ENCODE measurements at places on chromosomes 11 and 22. TPM values are rescaled to one million over a fixed set of nuclear protein-coding genes. Genes with fewer than 3 reads are reported as not detected.
A peak's percentile ranks its signal among the peaks of the same experiment; 100 is the strongest.

- DNase-seq = no peak
Measured at GRCh38 chr22:32013200-32013599, 29.9 kb upstream of the SLC5A1 start.

Gene EIF3M
- total RNA-seq = 279 TPM

DNA sequence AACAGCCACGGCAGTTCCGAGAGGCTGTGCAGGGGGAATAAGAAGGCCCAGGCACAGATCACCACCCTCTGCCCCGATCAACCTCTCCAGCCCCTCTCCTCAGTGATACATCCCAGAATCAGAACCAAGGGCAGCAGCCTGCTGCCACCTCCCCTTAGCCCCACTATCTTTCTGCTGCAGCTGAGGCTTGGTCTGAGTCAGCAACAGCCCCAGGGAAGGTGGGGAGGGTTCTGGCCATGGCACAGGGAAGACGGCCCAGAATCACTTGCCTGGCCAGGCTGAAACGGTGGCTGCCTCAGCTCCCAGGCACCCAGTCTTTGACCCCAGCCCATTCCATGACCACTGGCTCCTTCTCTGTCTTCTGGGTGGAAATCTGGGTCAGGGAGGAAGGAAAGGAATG, 2.3 kb downstream of the CHID1 start:
- DNase-seq = no peak

- DNase-seq = no peak
Measured at GRCh38 chr11:90908074-90908473, 685.2 kb upstream of the CHORDC1 start.

Gene PDGFB
- total RNA-seq = 11.7 TPM

Gene FGF19
- not detected for total RNA-seq

Gene ZBTB16
- total RNA-seq = 0.32 TPM

DNA sequence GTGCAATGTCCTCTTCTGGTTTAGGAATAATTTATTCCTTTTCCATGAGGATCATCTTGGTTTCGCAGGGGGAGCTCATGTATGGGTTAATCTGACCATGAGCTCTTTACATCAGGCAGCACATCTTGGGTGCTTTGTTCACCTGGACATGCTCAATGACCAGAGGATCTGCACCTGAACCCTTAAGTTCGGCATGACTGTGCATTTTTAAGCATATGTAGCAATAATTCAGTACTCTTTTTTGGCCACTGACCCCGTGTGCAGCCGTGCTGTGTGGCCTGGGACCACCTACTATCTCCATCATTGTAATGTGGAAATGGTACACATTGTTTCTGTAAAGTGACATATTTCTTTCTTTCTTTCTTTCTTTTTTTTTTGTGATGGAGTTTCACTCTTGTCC, 62.9 kb downstream of the DEPDC5 start:
- DNase-seq = no peak

DNA sequence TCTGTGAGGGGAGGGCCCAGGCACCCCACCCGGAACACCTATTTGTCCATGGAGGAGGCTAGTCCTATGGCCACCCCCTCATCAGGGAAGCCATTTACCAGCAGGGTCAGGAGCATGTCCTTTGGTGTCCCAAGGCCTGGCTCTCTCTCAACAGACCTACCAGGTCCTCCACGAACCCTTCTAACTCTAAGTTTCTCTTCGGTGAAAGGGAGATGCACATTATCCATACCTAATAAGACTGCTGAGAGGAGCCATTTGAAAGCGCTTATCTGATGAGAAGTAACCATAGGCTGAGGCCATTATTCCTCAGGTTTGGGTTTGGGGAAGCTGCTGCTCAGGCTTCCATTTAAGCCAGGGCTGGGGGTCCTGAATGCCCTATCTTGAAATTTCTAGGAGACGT, 9.2 kb upstream of the TOP3B start:
- DNase-seq = no peak

- DNase-seq = no peak
Measured at GRCh38 chr22:34475886-34476285, 555.6 kb upstream of the LARGE1 start.

Gene LMO2
- under 0.01 TPM for total RNA-seq

Gene HEPN1
- not detected for total RNA-seq

- DNase-seq = no peak
Measured at GRCh38 chr11:2408671-2409070, 8.1 kb downstream of the TSSC4 start.

Gene IL17REL
- total RNA-seq = not detected

- peak; percentile 72 for DNase-seq
Measured at GRCh38 chr22:45164270-45165088, 754 bp downstream of the NUP50 start.

- peak; percentile 71 for DNase-seq
Measured at GRCh38 chr11:96238563-96239135, 104.3 kb downstream of the MAML2 start.

Gene GANAB
- 211 TPM for total RNA-seq

- DNase-seq = no peak
Measured at GRCh38 chr11:125933030-125933813, 12.6 kb upstream of the VSIG10L2 start.

DNA sequence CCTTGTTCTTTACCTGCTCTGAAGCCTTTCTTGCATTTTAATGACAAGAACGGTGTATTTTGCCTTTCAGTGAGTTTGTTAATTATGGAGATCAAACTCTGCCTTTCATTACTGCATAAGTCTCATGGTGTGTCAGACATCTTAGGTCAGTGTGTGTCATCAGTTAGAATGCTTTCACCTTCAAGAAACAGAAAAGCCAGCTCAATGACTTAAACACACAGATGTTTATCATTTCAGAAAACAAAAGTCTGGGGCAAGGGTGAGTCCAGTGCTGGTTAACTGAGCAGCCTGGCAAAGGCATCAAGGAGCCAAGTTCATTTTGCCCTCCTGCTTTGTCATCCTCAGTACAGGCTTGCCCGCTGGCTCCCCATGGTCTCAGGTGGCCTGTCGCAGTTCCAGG, 54.5 kb downstream of the PACS1 start:
- peak; percentile 63 for DNase-seq

DNA sequence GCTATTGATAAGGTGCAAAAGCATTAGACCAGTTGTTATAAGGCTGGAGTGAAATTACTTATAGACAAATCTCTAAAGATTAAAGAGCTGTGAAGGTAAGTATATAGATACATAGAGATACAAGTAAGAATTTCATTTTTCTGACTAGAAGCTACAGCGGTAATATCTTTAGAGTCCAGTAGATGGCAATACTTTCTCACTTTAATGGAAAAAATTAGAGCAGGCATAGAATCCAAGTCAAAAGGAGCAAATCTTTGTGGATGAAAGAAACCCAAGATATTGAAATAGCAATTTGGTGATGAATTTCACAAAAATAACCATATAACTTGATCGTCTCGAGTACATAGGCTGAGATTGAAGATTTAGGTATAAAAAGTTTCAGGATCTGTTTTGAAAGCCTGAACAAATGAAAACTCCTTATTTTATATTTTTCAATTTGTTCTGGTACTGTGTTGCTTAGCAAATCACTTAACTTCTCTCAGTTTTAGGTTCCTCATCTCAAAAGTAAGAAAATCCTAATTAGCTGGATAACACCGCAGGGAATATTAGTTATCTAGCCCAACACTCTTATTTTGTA, 81.9 kb downstream of the UVRAG start:
- DNase-seq = peak; percentile 54

DNA sequence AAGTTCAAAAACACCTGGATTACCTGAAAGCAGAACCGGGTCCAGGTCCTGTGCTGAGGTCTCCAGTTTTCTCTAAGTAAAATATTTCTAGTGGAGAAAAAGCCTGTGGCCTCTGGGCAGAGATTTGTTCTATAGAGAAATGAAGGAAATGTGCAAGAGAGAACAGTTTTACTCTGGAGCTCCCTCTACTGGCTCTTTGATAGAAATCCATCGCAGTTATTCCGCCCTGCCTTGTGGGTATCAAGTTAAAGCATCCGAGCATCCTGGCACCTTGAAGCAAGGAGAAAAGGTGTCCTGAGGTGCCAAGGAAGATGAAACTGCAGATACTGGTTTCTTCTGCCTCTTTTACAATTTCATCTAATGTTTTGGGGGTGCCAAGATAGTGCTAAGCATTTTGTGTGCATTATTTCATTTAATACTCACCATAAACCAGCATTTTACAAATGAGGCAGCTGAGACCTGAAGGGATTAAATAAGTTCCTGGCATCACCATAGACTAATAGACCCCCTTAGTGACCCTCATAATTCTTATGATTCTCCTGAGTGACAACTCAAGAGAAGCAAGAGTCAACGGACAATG, 113.1 kb upstream of the HSD17B12 start:
- peak; percentile 50 for DNase-seq

GRCh38 chr11:64888729-64889511, 10.5 kb upstream of the EHD1 start:
- DNase-seq = peak; percentile 82

Gene FADS3
- 94.7 TPM for total RNA-seq

Gene GSTT2B
- 1.9 TPM for total RNA-seq

Gene ZP1
- not detected for total RNA-seq
